Fibroblast of villous mesenchyme (primary cell): ENCODE measurements at places on chromosomes 3 and 15.

- DNase-seq: no peak
Measured at GRCh38 chr3:127573912-127574311, 16.6 kb downstream of the TPRA1 start.

GRCh38 chr3:74562558-74563269, 51.7 kb downstream of the CNTN3 start:
- no peak for DNase-seq

DNA sequence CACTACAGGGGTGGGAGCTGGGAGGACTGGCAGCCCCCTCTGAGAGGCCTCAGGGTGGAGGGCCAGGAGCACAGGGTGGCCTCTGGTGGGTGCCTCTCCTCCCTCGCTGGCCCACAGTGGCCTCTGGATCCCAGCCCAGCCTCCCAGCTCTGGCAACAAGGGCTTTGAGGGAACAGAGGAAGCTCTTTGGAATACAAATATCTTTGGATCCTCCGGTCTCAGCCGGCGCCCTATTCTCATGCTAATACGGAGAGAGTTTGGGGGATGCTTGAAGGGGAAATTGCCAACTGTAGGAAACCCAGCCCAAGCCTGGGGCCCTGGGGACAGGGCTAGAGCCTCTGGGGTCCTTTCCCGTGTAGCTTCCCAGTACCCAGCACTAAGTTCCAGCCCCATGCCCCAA, 33.4 kb upstream of the INSYN1 start:
- DNase-seq: no peak

- DNase-seq: no peak
Measured at GRCh38 chr3:42119561-42120355, 28.6 kb downstream of the TRAK1 start.

- DNase-seq: no peak
Measured at GRCh38 chr3:157086060-157086750, 73.7 kb downstream of the CCNL1 start.

DNA sequence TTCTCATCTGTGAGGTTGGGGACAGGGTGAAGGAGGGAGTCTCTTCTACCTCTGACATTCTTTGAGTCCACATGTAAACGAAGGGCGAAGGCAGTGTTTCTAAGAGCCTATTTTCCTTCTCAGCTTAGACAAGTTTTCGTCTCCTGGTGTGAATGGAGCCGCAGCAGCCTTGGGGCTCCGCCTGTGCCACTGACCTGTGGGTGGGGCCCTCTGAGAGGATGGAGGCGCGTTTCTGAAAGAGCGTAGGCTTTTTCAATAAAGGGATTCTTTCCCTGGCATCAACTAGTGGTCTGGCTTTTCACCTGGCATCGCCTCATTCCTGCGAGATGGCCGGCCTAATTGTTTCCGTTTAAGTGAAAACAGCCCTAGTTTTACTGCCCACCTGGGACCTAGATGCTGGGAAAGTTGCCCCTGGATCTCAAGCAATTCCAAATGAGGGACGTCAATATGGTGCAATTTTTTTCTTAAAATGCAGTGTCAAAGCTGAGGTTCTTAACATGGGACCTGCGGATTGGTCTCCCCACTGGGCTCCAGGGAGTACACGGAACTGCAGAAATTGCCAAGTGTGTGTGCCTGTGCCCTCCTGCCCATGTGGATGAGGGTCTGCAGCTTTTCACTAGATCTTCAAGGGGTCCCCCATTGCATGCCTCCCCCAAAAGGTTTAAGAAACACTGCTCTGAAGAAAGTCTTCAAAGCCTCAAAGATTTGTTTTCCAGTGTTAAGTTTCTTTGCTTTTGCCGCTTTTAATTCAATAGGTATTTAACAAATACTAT, 958 bp downstream of the GLDN start:
- no peak for DNase-seq

DNA sequence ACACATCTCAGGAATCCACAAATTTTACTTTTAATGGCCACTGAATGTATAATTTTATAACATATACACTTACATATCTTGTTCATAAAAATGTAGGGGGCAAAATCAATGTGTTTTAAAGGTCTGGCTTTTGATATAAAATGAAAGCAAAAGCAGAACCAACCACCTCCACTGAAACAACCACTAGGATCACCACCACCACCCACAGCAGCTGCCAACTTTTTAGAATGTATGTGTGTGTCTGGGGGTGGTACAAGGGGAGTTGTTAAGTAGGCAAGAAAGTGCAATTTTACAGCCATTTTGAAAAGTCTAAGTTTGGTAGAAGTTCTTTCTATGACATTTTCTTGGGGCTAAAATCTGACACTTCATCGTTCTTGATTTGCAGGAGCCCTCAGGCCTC, 44.0 kb downstream of the OTOL1 start:
- DNase-seq: no peak

GRCh38 chr15:91156175-91156726, 56.2 kb downstream of the SV2B start:
- DNase-seq: no peak

DNA sequence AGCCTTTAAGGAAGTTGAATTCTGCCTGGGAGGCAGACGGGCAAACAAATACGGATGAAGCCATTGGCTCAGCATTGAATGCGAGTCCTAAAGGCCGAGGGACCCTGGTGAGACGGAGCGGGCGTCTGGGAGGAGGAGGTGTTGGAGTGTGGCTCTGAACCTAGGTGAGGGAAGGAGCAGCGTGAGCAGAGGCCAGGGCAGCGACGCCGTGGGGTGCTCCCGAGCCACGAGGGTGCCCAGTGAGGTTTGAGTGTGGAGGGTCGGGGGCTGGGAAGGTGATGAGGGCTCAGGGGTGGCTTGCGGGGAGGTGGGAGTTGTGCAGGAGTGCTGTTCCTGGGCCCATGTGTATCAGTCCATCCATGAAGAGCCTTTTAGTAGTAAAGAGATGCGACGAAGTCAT, 17.0 kb downstream of the CORO2B start:
- no peak for DNase-seq

- no peak for DNase-seq
Measured at GRCh38 chr3:127185268-127185667, 7.7 kb upstream of the PRR23E start.

- no peak for DNase-seq
Measured at GRCh38 chr3:194294895-194295214, 56.3 kb downstream of the CPN2 start.

- DNase-seq: no peak
Measured at GRCh38 chr3:139074565-139075115, 29.9 kb upstream of the PRR23C start.

DNA sequence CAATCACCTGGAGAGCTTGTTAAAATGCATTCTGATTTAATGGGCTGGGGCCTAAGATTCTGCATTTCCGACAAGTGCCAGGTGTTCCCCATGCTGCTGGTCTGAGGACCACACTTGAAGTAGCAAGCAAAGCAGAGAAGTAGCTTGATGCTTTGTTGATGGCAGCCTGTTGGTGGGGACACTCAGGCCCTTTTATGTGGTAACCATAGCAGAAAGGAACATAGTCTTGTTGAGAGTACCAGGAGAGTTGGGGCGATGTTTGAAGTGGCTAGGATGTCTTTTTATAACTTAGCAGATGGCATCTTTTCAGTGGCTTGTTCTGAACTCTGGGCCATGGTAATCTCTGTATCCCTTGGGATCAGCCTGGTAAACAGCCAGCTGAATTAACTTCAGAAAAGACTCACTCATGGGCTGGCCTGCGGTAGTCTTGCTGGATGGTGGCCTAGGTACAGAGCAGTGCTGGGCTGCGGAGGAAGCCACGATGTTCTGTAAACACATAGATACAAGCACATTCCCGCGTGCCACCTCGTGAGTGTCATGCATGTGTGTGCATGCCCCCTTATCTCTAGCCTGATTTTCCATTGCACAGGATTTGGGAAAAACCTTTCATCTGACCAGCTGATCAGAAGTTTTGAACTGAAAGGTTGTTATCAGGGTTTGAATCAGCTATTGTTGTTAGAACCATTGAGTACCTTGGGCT, 292.4 kb upstream of the LRRFIP2 start:
- DNase-seq: no peak

- no peak for DNase-seq
Measured at GRCh38 chr3:30344288-30344687, 262.1 kb upstream of the TGFBR2 start.

- DNase-seq: no peak
Measured at GRCh38 chr15:40242601-40243000, 3.7 kb downstream of the PAK6 start.

DNA sequence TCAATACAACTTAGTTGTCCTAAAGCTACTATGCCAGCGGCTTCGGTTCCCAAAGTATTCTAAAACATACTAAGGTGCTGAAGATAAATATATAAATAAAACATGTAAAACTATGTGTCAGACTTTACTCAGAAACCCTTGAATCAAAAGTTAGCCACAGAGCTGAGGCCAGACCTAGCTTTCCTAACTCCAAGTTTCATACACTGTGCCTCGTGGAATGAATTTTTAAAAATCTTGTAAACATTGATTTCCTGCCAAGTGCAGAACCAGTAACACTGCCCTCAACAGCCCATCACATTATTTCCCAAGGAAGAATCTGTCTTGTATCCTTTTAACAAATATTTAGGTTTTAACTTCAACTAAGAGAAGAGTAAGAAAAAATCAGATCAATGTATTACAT, 36.4 kb downstream of the TAMM41 start:
- DNase-seq: peak; percentile 82

DNA sequence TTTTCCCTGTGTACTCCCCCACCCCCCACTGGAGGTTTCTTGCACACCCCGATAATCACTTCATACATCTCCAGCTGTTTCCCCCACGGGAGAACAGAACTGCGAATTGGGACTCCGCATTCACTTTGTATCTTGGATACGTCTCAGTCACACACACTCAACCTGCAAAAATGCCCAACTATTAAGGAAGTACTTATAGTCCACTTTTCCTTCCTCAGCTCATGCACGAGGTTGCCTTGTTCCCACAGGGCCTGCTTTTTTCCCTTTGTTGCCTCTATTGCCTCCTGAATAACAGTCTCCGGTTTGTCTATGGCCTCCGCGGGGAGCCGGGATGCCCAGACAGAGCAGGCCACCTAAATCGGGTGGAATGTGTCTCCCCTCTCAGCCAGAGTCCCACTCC, 282.3 kb downstream of the PYDC2 start:
- no peak for DNase-seq

GRCh38 chr15:28998511-28998910, 112.7 kb downstream of the APBA2 start:
- no peak for DNase-seq

GRCh38 chr3:152556731-152557254, 278.1 kb upstream of the P2RY1 start:
- DNase-seq: peak; percentile 82
